Mesenchymal stem cell (in vitro differentiated cells and primary cell): ENCODE measurements at places on chromosomes 13 and 19.
A peak's percentile ranks its signal among the peaks of the same experiment; 100 is the strongest.

- peak; percentile 30 for DNase-seq
These were observed 115.4 kb upstream of the TMTC4 start for GRCh38 chr13:100789968-100790367.

DNA sequence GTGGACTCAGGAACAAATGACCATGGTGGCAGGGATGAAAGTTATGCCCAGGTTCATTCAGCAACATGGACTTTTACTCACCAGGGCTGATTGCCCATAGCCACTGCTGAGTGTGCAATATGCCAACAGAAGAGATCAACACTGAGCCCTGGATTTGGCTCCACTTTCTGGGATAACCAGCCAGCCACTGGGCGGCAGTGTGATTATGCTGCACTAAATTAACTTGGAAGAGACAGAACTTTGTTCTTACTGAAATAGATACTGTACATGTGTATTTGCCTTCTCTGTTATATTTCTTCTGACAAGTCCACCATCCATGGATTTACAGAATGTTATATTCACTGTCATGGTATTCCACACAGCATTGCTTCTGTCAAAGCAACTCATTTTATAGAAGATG is 257.4 kb downstream of the TDRD3 start:
- peak; percentile 0 for DNase-seq

DNA sequence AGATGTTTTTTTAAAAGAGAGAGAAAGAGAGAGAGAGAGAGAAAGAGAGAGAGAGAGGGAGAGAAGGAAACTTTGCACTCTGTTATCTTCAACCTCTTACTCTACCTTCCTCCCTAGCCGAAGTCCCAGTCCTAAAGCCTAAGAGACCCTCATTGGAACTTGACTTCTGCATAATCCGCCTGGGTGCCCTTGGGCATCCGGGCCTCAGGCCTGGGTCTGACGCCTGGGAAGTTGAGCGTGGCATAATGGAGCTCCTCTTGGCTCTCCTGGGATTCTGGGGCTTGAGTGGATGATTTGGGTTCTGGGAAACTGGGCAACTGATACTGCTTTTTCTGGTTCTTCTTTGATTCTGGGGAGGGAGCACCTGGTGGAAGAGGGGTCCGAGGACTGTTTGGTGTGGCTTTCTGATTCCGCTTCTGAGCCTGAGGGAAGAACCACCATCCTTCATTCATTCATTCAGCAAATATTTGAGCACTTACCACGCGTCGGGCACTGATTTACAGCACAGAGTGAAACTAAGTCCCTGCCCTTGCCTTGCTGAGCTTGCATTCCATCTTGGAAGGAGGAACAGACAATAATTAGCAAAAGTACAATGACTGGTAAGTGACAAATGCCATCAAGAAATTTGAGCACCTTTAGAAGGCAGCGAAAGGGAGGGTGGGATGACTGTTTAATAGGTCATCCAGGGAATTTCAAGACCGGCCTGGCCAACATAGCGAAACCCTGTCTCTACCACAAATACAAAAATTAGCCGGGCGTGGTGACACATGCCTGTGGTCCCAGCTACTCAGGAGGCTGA is 6.3 kb downstream of the SIGLEC10 start:
- no peak for DNase-seq

DNA sequence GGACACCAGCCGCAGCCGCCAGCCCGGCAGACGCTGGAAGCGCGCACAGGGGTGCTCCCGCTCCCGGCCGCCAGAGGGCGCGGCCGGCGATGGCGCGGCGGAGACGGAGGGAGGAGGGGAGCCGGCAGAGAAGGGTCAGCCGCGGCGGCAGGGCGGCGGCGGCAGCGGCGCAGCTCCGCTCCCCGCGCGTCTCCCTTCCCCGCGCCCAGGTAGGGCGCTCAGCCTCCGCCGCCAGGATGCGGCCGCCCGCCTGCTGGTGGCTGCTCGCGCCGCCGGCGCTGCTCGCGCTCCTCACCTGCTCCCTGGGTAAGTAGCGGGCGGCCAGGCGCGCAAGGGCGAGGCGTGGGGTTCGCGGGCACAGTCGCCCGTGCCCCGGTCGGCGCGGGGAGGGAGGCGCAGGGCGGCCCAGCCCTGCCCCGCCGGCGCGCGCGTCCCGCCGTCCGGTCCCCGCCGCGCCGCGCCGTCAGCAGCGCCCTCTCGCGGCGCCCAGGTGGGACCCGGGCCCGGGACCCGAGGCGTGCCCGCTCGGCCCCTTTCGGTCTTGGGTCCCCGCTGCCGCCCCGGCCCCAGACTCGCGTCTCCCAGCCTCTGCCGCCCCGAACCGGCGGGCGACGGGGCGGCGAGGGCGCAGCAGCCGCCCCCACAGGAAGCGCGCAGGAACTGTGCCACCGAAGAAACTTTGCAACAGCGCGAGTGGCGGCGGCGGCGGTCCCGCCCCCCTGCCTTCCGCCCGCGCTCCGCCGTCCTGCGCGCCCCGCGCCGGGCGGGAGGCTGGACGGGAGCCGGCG is at the start of gene B3GLCT:
Gene B3GLCT, plus strand, starts transcription at position 127 of the 788 bp plus-strand sequence. Its CDS starts 110 bp downstream, at position 237.
- peak; percentile 74 for DNase-seq

DNA sequence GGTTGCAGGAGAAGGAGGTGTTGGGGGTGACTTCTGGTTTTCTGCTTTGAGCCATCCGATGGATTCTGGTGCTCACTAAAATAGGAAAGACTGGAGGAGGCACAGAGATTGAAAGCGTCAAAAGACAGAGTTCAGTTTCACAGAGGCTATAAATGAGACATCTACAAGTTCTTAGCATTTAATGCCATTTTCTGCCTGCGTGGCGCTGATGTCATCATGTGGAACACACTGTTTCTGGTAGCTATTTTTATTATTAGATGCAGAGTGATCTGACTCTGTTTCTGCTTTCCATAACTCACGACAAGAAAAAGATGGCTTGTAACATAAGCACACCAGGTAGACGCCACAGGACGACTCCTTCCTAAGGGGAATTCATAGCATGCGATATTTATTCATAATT is 3.3 kb upstream of the SLC39A3 start:
- DNase-seq = no peak

- DNase-seq = no peak
These were observed 975.5 kb downstream of the OLFM4 start for GRCh38 chr13:54004026-54004699.

- no peak for DNase-seq
These were observed 498.0 kb downstream of the DIAPH3 start for GRCh38 chr13:59665732-59666131.

GRCh38 chr13:37475151-37475550 is 123.4 kb downstream of the POSTN start:
- DNase-seq = peak; percentile 51

DNA sequence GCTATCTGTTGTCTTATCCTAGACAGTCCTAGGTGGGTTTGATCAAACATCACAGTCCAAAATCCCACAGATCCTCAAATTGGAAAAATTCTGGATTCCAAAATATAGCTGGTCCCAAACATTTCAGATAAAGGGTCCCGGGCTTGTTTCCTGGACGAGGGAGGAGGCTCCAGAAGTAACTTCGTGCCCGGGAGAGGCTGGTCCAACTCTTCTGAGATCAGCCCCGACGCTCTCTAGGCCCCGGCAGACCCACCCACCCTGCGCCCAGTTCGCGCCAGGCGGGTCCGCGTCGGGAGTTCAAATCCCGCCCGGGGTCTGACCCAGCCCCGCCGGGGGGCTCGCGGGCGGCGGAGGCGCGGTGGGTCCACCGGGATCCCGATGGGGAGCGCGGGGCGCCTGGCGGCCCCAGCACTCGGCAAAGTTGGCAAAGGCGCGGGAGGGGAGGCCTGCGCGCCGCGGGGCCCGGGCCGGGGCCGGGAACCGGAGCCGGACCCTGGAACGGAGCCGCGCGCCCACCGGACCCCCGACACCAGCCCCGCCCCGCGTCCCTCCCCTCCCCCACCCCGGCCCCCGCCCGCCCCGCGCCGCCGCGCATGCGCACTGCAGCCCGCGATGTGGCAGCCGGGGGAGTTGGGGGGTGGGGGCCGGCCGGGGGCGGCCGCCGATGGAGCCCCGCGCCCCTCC is 513 bp downstream of the MIER2 start:
- DNase-seq = peak; percentile 54

GRCh38 chr13:45082964-45083363 is 37.3 kb upstream of the GTF2F2 start:
- DNase-seq = no peak

DNA sequence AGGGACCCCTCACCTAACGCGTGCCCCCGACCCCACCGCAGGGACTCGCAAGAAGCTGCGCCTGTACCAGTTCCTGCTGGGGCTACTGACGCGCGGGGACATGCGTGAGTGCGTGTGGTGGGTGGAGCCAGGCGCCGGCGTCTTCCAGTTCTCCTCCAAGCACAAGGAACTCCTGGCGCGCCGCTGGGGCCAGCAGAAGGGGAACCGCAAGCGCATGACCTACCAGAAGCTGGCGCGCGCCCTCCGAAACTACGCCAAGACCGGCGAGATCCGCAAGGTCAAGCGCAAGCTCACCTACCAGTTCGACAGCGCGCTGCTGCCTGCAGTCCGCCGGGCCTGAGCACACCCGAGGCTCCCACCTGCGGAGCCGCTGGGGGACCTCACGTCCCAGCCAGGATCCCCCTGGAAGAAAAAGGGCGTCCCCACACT is 4.7 kb upstream of the MYBPC2 start:
- DNase-seq = peak; percentile 72

- no peak for DNase-seq
These were observed 40.2 kb downstream of the CILP2 start for GRCh38 chr19:19578252-19578651.

GRCh38 chr13:35722458-35723052 is 246.1 kb upstream of the MAB21L1 start:
- no peak for DNase-seq

- no peak for DNase-seq
These were observed 15.9 kb upstream of the ELAVL1 start for GRCh38 chr19:8021374-8021773.

GRCh38 chr19:6720369-6721137 is at the start of gene C3:
TSS of gene C3 (minus strand) at chr19:6720650. CDS start at chr19:6720589, 61 bp downstream.
- DNase-seq = peak; percentile 50

- DNase-seq = no peak
These were observed 37.3 kb downstream of the EFNB2 start for GRCh38 chr13:106498158-106498557.

GRCh38 chr13:30780338-30780981 is 45.1 kb downstream of the ALOX5AP start:
- DNase-seq = no peak

DNA sequence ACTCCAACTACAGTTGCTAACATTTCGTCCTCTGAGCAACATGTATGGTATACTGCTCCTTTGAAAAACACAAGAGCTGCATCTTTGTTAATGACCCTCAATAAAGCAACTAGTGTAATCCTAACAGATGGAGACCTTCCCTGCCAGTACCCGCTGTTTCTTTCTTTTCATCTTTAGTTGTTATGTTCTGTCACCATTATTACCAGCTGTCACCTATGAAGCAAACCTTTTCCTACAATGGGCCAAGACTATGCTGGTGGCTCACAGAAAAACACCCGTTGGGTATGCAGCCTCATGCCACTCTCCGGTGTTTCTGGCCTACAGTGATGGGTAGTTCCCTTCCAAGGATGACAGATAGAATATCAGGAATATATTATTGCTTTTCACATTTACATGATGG is 29.7 kb upstream of the CYSLTR2 start:
- no peak for DNase-seq

DNA sequence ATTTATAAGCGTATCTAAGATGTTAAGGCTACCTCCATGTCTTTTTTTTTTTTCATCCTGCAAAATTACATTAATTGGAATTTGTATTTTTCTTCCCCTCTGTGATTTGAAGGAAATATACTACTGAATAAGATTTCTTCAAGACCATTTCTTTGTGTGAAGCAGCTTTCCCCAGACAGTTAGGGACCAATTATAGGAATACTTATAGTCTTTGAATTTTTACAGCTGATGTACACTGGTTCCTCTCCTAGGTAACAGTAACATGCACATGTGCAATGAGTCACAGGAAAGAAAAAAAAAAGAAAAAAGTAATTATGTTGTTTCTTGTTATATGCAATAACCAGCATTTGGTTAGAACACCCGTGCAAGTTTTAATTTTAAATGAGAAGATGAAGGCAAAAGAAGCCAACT is 82.0 kb downstream of the PCDH9 start:
- DNase-seq = peak; percentile 67

DNA sequence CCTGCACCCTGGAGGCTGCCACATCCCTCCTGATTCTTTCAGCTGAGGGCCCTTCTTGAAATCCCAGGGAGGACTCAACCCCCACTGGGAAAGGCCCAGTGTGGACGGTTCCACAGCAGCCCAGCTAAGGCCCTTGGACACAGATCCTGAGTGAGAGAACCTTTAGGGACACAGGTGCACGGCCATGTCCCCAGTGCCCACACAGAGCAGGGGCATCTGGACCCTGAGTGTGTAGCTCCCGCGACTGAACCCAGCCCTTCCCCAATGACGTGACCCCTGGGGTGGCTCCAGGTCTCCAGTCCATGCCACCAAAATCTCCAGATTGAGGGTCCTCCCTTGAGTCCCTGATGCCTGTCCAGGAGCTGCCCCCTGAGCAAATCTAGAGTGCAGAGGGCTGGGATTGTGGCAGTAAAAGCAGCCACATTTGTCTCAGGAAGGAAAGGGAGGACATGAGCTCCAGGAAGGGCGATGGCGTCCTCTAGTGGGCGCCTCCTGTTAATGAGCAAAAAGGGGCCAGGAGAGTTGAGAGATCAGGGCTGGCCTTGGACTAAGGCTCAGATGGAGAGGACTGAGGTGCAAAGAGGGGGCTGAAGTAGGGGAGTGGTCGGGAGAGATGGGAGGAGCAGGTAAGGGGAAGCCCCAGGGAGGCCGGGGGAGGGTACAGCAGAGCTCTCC is 6.9 kb upstream of the CEACAM5 start:
- no peak for DNase-seq

DNA sequence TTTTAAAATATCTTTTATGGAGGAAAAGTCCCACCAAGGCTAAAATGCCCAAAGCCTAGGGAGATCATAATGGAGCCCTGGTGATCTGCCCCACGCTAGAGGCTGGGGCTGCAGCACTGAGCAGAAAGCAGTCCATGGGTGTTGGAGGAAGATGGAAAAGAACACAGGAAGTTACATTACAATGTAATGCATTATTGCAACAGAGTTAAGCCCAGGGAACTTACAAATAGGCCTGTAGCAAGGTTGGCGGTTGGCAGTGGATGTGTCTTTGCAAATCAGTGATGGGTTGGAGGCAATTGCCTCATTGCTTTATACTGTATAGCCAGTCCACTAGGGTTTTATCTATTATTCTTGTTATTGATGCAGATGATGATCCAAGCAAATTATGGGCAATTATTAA is 399.9 kb downstream of the NDFIP2 start:
- DNase-seq = no peak

- peak; percentile 57 for DNase-seq
These were observed 65.4 kb downstream of the RUBCNL start for GRCh38 chr13:46321494-46322225.

- DNase-seq = no peak
These were observed 125.7 kb downstream of the TNFRSF19 start for GRCh38 chr13:23695711-23696464.
